ENCODE measurements at places on chromosomes 1 and 21.
A peak's percentile ranks its signal among the peaks of the same experiment; 100 is the strongest.

GRCh38 chr1:237405912-237406311, 363.9 kb downstream of the RYR2 start:
- no peak for DNase-seq

GRCh38 chr1:155933591-155934096, 569 bp downstream of the KHDC4 start:
- no peak for DNase-seq

GRCh38 chr1:25727635-25728286, 72.2 kb upstream of the SELENON start:
- DNase-seq, result no peak

- no peak for DNase-seq
Measured at GRCh38 chr1:10891091-10891490, 94.6 kb upstream of the CASZ1 start.

DNA sequence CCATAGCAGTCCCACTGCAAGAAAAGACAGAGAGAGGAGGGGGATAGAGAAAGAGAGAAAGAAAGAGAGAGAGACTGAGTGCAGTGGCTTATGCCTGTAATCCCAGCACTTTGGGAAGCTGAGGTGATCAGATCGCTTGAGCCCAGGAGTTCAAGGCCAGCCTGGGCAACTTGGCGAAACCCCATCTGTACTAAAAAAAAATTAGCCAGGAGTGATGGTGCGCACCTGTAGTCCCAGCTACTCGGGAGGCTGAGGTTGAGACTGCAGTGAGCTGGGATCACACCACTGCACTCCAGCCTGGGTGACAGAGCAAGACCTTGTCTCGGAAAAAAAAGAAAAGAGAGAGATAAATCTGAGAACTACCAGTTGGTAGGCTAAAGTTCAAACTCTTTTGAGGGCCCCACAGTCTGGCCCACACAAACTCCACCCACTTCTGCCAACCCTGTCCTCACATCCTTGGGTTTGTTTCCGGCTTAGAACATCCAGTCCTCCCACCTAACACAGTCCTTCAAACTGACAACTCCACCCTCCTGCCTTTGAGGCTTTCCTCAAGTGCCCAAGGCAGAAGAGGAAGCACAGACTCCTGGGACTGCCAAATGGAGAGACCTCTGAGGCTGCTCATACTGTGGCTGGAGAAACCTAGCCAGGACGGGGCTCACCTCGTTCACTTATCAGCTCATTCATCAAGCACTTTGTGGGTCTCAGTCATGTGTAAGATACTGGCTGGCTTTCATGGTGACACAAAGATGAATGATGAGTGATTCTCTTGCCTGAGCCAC, 20.1 kb downstream of the TFAP2E start:
- no peak for DNase-seq

DNA sequence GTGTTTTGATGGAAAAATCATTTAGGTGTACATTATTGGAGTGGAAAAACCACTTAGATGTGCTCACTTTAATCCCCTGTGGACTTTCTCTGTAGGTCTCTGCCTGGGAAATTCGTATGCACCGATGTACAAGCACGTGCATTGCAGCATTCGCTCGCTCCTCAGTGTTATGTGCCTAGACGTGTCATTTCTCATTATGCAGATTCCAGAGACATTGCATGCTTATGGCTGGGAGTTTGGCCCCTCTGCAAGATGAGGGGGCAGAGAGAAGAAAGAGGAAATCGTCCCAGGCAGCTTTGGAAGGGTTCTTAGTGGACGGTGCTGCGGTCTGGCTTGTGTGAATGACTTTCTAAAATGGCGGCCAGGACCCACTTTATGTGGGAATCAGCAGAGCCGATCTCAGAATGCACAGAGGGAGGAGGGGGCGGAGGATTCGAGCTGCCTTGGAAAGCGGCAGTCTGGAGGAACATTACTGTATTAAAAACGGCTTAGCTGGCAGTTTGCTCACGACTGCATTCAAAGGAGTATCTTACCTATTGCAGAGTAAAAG, 2.3 kb downstream of the SPEN start:
- DNase-seq, result no peak

DNA sequence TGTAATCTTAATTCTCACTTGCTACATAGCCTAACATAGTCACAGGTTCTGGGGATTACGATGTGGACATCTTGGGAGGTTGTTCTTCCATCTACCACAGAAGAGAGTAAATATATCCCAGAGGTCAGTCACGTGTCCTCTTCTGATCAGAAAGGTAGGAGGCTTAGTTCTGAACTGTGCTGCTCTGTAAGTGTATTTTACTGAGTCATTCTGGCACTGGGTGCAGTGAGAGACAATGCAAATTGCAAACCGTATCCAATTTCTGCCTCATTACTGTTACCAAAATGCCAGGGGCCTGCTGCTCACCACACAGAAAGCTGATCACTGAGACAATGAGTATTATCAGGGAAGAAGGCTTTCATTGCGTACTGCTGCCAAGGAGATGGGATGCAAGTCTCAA, 104.0 kb downstream of the GABPA start:
- no peak for DNase-seq

- DNase-seq, result no peak
Measured at GRCh38 chr1:239268007-239268406, 118.4 kb upstream of the CHRM3 start.

DNA sequence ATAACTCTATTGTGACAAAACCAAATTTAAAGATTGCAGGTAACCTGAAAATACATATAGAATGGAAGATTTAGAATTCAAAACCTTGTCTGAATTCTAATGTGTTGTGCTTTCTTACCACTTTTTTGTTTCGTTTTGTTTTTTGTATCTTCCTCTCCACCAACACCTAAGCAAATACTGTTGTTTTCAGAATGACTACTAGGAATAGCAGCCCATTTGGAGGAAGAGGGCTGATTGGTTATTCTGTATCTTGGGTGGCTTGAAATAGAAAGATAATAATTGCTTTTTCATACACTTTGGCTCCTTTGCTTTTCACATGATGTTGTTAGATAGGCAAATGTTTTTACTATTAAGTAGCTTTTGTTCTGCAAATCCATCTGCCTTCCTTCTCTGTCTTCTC, 61.0 kb upstream of the LRRC7 start:
- no peak for DNase-seq

GRCh38 chr1:37861151-37861550, 1.8 kb upstream of the MTF1 start:
- no peak for DNase-seq

DNA sequence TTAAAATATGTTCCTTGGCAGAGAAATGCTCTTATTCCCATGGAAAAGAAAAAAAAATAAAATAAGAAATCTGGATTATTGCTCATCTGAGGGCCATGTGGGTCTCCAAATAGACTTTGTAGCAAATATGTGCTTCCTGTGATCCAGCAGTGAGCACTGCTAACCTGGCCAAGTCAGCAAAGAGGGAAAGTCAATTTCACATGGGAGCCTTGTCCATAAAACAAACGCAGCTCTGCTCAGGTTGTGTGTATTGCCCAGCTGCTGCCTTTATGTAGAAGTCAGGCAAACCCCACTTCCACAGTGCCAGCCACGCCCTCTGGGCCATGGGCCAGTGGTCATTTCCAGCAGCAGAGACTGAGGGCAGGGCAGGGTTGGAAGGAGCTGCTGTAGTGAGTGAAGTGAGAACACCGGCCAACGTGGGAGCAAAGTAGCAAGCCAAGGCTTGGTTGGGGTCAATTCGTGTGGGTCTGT, 174.3 kb downstream of the LYPLAL1 start:
- DNase-seq, result no peak

- DNase-seq, result peak; percentile 48
Measured at GRCh38 chr1:119948342-119949214, 52.3 kb upstream of the ADAM30 start.

- DNase-seq, result no peak
Measured at GRCh38 chr1:27755865-27756264, 17.2 kb upstream of the STX12 start.

GRCh38 chr1:16067127-16067768, 6.2 kb downstream of the FAM131C start:
- no peak for DNase-seq

DNA sequence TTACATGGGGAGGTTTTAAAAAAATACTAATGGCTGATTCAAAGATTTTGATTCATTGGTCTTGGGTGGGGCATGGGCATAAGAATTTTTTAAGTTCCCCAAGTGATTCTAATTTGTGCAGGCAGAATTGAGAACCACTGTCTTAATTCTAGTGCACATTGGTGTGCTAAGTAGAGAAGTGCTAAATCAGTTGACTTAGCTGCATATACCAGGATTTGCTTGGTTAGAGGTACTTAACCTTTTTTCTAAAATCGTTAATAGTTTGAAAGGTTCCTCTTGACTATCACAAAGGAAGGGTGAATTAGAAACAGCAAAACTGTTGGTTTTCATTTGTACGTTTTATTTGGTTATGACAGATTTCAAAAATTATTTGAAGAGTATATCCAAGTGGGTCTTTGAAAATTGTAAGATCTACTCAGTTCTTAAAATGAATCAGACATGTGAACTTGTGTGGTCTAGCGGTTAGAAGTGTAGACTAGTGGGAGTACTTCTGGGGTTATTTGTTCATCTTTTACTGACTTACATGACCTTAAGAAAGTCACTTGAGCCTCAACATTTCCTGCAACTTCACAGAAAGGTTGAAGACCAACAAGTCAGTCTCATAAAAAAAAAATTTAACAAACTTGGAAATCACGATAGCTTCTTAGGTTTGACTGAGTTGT, 66.7 kb downstream of the RPAP2 start:
- no peak for DNase-seq

DNA sequence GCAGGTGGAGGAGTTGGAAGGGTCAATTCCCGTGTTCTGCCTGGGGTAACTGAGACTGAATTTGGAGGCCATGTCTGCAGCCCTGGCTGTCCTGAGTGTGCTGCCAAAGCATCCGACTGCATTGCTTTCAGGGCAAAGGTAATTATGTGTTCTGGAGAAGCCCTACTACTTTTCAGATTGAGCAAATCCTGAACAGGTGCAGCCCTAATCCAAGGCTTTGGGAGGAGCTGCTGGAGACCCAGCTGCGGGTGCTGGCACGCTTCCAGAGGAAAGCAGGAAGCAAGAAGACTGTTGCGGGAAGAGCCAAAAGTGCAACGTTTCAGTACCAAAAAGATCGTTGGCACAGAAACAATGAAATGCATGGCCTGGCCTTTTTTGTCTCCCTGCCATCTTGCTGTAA, 73.7 kb upstream of the NRIP1 start:
- no peak for DNase-seq

- DNase-seq, result no peak
Measured at GRCh38 chr1:113980110-113980509, 836 bp downstream of the OLFML3 start.

GRCh38 chr1:50610563-50610962, 187.3 kb upstream of the DMRTA2 start:
- no peak for DNase-seq

DNA sequence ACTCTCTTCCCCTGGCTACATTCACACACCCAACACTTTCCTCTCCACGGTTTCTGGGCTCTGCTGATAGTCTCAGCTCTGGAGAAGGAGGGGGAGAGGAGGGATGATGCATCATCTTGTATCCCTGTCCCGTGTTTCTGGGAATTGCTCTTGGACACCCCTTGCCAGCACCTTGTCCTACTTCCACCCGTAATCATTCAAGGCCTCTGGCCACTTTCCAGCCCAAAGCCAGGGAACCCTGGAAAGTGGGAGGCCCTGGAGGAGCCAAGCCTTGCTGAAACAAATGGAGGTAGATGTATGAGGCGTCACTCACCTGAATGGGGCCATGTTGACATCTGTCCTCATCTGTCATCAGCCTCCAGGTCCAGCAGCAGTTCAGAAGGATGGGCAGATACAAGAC, 4.4 kb downstream of the PLEKHO1 start:
- DNase-seq, result no peak

- DNase-seq, result peak; percentile 66
Measured at GRCh38 chr1:115977499-115978258, 1.4 kb downstream of the SLC22A15 start.

- DNase-seq, result no peak
Measured at GRCh38 chr21:15152591-15152990, 87.8 kb upstream of the NRIP1 start.

- DNase-seq, result no peak
Measured at GRCh38 chr1:50129201-50129600, 20.5 kb downstream of the ELAVL4 start.

- DNase-seq, result no peak
Measured at GRCh38 chr1:224196813-224197600, 14.0 kb downstream of the DEGS1 start.

DNA sequence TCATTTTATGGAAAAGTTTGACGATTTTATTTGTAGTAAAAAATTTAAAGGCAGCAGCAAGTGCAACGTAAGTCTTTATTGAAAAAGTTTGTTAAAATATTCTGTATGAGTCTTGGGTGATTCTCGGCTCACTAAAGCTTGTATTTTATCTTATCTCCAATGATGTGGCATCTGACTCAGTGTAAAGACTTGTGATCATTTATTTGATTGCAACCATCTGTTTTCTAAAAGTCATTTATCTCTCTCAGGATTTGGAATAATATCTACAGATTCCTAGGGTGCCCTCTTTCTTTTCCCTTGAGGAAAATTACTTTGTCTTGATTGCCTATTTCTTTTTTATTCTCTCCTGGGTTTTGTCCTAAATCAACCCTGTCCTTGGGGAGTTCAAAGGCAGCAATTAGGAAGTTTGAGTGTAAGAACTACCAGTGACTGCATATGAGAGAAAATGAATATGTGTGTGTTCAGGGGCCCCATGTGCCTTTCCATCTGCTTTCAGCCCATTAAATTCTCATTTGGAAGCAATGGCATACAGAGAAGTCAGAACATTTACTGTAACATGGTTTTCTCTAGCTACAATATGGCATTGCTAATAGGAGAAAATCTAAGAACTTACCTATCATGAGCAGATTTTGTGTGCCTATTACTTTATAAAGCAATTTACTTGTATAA, 575.0 kb upstream of the CHRM3 start:
- DNase-seq, result peak; percentile 4

DNA sequence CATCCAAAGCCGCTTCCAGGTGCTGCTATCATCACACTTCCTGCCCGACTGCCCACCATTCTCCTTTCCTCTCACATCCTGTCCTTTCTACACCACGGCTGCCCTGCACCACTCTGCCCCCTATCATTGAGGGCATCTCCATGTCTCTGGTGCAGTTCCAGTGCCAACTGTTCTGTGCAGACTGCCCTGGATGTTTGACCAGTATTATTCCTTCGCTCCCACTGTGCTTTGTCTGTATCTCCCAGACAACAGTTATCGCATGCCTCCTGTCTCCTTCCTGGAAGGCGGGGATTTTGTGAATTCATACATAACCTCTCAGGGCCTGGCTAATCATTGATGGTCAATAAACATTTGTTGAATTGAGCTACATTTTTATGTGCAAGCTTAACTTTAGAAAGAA, 63.6 kb upstream of the GNG12 start:
- DNase-seq, result no peak

- no peak for DNase-seq
Measured at GRCh38 chr1:115726161-115726560, 42.4 kb downstream of the CASQ2 start.

DNA sequence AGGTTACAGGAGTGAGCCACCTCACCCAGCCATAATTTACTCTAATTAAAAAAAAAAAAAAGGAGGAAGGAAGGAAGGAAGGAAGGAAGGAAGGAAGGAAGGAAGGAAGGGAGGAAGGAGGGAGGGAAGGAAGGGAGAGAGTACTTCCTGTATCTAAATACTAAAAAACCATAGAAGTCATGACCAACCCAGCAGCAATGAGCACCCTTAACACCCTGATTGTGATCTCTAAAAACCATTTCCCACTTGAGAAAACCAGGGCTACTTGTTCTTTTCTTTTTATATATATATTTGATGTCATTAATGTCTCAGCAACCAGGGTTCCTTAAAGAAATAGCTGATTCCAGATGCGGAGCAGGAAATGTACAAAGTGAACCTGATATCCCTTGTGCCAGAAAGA, 31.2 kb downstream of the ARID4B start:
- no peak for DNase-seq
